Activated T-helper 17 cell treated with anti-CD3 and anti-CD28 coated beads, Interleukin-2, amount 50 U/mL, for 72 hours (primary cell): ENCODE measurements at places on chromosomes 4 and X.

GRCh38 chr4:39687014-39687413 is 10.9 kb upstream of the UBE2K start:
- no peak overlapping the region for H3K27ac ChIP-seq
- no peaks in the 10 kb centered on the region for H3K27me3 ChIP-seq
- H3K4me3 ChIP-seq, result no peak overlapping the region
- H3K36me3 ChIP-seq, result no peaks in the 10 kb centered on the region
- no peaks in the 10 kb centered on the region for H3K4me1 ChIP-seq

GRCh38 chrX:17566740-17567139 is 170.6 kb upstream of the SCML1 start:
- no peak overlapping the region for H3K4me3 ChIP-seq
- no peak overlapping the region for H3K27ac ChIP-seq
- no peaks in the 10 kb centered on the region for H3K4me1 ChIP-seq
- H3K27me3 ChIP-seq, result no peaks in the 10 kb centered on the region
- H3K36me3 ChIP-seq, result no peaks in the 10 kb centered on the region

DNA sequence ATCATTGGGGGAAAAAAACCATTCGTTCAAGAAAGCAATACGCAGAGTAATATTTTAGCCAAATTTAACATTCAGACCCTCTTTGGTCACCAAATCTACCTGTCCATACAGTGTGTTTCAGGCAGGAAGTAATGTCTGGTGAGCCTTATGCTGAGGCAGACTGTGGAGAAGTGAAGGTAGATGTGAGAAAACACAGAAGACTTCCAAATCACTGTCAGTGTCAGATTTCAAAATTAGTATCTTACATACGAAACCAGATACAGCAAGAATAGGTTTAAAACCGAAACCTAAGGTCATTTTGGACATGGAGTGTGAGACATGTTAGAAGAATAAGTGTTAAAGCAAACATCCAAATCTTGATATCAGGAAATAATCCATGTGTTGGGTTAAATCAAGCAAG is 664.5 kb upstream of the HTR2C start:
- H3K36me3 ChIP-seq, result no peaks in the 10 kb centered on the region
- H3K4me3 ChIP-seq, result no peak overlapping the region
- no peaks in the 10 kb centered on the region for H3K4me1 ChIP-seq
- no peak overlapping the region for H3K27ac ChIP-seq
- H3K27me3 ChIP-seq, result no peaks in the 10 kb centered on the region

DNA sequence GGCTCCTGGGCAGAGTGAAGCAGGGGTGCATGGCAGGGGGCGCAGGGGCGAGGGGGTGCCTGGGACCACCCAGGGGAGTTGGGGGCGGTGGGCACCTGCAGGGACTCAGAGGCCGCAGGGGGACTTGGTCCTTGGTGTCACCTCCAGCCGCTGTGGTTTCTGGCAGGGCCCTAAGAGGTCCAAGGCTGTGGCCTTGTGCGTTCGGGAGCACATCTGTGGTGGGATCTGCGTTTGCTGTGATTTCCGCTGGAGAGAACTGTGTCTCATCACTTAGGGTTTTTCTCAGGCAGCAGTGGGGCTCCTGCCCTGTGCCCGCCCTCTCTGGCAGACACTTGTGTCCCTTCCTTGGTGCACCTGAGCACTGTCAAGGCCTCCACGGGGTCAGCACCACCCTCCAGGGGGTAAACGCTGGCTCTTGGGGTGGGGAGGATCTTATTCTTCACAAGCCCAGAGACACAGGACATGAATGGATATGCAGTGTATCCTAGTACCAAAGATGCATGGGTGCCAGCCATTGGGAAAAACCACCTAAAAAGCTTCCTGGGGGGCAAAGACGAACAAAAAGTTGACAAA is 66.5 kb downstream of the ACOX3 start:
- H3K4me1 ChIP-seq, result peaks cover 4% of the 10 kb centered on the region
- no peak overlapping the region for H3K4me3 ChIP-seq
- peaks cover 10% of the 10 kb centered on the region for H3K36me3 ChIP-seq
- H3K27me3 ChIP-seq, result no peaks in the 10 kb centered on the region

- ATAC-seq, result no peak
- H3K36me3 ChIP-seq, result peaks cover 74% of the 10 kb centered on the region
- H3K4me1 ChIP-seq, result peaks cover 4% of the 10 kb centered on the region
- no peak overlapping the region for H3K4me3 ChIP-seq
Observed at GRCh38 chr4:55446578-55446922, 50.8 kb downstream of the TMEM165 start.

- ATAC-seq, result no peak
- no peaks in the 10 kb centered on the region for H3K36me3 ChIP-seq
- peaks cover 12% of the 10 kb centered on the region for H3K27me3 ChIP-seq
- H3K4me3 ChIP-seq, result no peak overlapping the region
- no peaks in the 10 kb centered on the region for H3K4me1 ChIP-seq
Observed at GRCh38 chr4:110550260-110550659, 72.6 kb downstream of the PITX2 start.

GRCh38 chrX:46326161-46326560 is 219.1 kb downstream of the ZNF674 start:
- peaks cover 15% of the 10 kb centered on the region for H3K4me1 ChIP-seq
- no peaks in the 10 kb centered on the region for H3K27me3 ChIP-seq
- no peaks in the 10 kb centered on the region for H3K36me3 ChIP-seq
- H3K4me3 ChIP-seq, result no peak overlapping the region

- peak; percentile 8 for ATAC-seq
- H3K4me3 ChIP-seq, result peak overlapping the region; percentile 94
- peaks cover 34% of the 10 kb centered on the region for H3K36me3 ChIP-seq
- H3K4me1 ChIP-seq, result peaks cover 19% of the 10 kb centered on the region
Observed at GRCh38 chr4:77819404-77819842, 255 bp upstream of the CNOT6L start.

DNA sequence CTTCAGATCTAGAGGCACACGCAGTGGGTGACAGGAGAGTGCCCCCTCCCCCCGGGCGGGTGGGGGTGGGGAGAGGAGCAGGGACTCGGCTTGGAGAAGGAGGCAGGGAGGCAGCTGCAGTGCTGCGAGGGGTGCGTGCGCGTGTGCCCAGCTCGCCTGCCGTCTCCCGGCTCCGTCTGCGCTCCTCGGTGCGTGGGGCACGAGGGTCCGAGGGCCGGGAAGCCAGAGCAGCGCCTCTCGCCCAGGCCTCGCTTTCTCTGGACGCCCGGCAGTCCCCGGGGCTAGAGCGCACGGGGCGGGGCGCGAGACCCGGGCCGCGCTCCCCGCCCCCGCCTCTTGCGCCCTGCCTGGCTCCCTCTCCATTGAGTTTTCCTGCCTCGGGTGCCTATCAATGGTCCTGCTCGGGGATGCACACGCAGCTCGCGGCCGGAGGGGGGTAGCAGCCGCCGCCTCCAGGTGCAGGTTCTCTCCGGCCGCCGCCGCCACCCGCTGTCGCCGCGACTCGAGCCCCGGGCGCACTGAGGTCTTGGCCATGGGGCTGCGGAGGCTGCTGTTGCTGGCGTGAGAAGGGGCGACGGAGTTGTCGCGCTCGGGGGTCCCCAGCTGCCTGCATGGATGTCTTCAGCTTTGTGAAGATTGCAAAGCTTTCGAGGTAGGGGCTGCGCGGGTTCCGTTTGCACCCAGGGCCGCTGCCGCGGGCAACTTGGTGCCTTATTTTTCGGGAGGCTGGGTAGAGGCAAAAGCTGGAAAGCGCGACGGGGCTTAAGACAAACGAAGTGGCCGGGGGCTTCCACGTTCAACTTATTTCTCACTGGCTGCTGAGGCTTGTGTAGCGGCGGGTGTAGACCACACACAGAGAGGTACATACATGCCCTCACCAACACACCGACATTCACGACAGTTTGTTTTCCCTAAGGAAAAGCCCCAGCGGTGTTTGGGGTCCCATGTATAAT is at the start of gene FRMPD4:
Gene FRMPD4 (plus strand): TSS at position 113 of the 953 bp plus-strand sequence. CDS start 499 bp downstream, at position 612.
- no peak within 1 kb of the TSS for H3K27ac ChIP-seq
- no peak for ATAC-seq
- peaks cover 4% of the 10 kb centered on the region for H3K27me3 ChIP-seq
- H3K36me3 ChIP-seq, result no peaks in the 10 kb centered on the region

DNA sequence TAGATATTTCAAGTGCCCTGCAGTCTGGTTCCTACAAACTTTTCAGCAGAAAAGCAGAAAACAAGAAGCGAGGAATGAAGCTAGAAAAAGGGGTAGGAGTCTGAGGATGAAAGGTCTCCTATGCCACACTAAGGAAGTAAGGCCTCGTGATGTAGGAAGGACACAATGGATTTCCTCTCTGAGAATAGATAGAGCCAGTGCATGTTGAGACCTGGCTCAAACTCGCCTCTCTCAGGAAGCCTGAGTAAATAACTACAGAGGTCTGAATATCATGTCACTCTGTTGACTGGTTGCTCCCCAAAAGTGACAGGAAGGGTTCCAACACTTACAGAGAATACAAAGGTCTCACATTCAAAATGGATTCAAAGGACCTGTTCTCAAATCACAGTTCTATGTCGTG is 93.3 kb downstream of the GRIA3 start:
- H3K27ac ChIP-seq, result no peak overlapping the region
- no peaks in the 10 kb centered on the region for H3K4me1 ChIP-seq
- no peak for ATAC-seq
- no peaks in the 10 kb centered on the region for H3K27me3 ChIP-seq
- H3K4me3 ChIP-seq, result no peak overlapping the region

DNA sequence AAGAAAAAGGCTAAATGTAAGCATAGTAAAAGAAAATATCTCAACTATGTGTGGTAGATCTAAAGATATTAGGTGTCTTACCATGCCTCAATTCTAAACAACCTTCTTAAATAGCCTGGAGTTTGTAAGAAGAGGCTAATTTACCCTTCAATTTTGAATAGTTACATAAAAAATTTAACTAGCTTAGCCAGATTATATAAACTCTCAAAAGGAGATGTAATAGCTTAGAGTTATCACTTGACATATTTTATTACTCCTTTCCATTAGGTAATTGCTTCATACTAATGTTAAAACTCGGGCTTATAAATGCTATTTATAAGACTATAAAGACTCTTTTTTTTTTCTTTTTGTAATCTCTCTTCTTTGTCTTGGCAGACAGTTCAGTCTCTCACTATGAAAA is 297.5 kb upstream of the PABPC4L start:
- no peak overlapping the region for H3K4me3 ChIP-seq
- no peaks in the 10 kb centered on the region for H3K4me1 ChIP-seq
- H3K36me3 ChIP-seq, result no peaks in the 10 kb centered on the region
- H3K27me3 ChIP-seq, result no peaks in the 10 kb centered on the region

- no peak overlapping the region for H3K27ac ChIP-seq
- H3K27me3 ChIP-seq, result no peaks in the 10 kb centered on the region
- H3K36me3 ChIP-seq, result no peaks in the 10 kb centered on the region
- ATAC-seq, result no peak
- H3K4me1 ChIP-seq, result no peaks in the 10 kb centered on the region
Observed at GRCh38 chr4:59966758-59967157, 1233.4 kb upstream of the ADGRL3 start.

DNA sequence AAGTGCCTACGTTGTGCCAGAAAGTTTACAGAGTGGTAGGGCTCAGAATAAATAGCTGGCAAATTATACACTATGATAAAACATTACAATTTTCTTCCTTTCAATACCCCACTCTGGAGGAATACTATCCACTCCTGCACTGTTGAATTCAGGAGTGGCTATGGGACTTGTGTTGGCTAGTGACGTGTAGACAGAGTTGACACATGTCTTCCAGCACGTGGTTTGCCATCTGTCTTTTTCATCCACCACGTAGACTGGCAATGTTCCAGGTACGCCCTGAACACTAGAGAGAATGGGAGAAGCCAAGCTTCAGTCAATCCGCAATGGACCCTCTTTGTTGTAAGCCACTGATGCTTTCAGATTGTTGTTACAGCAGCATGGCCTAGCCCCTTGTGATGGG is 168.8 kb upstream of the RBPJ start:
- no peak overlapping the region for H3K4me3 ChIP-seq
- peak overlapping the region; percentile 81 for H3K27ac ChIP-seq
- no peak for ATAC-seq
- no peaks in the 10 kb centered on the region for H3K36me3 ChIP-seq
- H3K4me1 ChIP-seq, result peaks cover 27% of the 10 kb centered on the region
- H3K27me3 ChIP-seq, result no peaks in the 10 kb centered on the region

DNA sequence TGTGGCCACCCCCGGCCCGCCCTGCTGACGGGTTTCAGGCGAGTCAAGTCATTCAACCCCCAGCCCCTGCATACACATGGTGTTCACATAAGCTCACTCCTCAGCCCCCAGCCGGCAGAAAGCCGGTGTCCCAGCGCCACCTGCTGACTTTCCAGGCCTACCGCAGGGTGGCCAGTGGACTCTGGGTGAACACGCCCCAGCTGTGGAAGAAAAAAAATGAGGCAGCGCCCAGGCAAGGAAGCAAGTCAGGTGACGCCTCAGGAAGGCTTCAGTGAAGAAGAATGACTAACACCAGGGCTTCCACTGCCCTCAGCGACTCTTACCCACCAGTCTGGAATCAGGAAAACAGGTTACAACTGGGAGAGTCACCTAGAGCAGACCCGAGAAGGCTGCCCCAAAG is 15.8 kb downstream of the BCAP31 start:
- H3K27me3 ChIP-seq, result no peaks in the 10 kb centered on the region
- H3K27ac ChIP-seq, result no peak overlapping the region
- peak; percentile 67 for ATAC-seq
- peaks cover 50% of the 10 kb centered on the region for H3K36me3 ChIP-seq
- H3K4me1 ChIP-seq, result no peaks in the 10 kb centered on the region

DNA sequence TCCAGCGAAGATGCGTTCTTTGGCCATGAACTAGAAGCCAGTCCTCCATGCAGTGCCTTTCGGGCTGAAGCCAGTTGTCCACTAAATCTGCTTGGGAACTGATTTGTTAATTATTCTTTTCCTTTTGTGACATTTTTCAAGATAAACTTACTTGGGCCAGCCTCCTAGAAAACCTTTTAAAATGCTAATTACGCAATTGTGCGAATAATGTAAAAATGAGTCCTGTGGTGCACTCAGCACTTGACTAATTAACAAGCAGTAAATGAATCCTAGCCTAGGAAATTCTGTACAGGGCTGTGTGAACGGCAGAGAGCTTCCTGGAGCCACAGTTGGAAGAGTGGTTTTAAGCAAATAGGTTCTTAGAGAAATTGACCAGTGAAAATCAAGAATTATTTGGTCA is 149.9 kb upstream of the SCML1 start:
- H3K27me3 ChIP-seq, result peaks cover 3% of the 10 kb centered on the region
- ATAC-seq, result no peak
- H3K36me3 ChIP-seq, result no peaks in the 10 kb centered on the region
- H3K4me1 ChIP-seq, result no peaks in the 10 kb centered on the region
- no peak overlapping the region for H3K4me3 ChIP-seq
- no peak overlapping the region for H3K27ac ChIP-seq

DNA sequence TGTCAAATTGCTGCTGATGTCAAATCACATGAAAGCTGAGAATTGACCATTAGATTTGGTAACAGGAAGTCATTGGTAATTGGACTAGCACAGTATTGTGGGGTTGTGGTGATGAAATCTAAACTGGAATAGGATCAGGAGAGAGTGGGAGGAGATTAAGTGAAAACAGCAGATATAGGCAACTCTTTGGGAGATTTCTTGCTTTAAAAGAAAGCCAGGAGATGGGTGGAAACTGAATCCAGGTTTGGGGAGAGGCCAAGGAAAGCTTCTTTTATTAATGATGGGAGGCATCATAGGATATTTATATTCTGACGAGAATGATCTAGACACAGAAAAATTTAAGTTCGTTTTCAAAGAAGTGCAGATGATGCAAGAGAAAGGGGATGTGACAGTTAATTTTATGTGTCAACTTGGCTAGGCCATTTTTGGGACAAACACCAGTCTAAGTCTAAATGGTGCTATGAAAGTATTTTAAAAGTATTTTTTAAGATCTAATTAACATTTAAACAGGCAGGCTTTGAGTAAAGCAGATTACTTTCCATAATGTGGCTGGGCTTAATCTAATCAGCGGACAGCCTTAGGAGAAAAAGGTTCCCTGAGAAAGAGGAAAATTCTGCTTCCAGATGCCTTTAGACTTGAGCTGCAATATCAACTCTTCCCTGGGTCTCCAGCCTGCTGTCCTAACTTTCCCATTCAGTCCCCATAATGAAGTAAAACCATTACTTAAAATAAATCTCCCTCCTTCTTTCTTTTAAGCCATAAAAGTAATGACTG is 24.7 kb downstream of the SEC24D start:
- no peaks in the 10 kb centered on the region for H3K4me1 ChIP-seq
- H3K27ac ChIP-seq, result no peak overlapping the region
- H3K36me3 ChIP-seq, result peaks cover 99% of the 10 kb centered on the region
- no peaks in the 10 kb centered on the region for H3K27me3 ChIP-seq
- H3K4me3 ChIP-seq, result no peak overlapping the region
- ATAC-seq, result no peak
